ENCODE measurements at places on chromosomes 7 and 10.

DNA sequence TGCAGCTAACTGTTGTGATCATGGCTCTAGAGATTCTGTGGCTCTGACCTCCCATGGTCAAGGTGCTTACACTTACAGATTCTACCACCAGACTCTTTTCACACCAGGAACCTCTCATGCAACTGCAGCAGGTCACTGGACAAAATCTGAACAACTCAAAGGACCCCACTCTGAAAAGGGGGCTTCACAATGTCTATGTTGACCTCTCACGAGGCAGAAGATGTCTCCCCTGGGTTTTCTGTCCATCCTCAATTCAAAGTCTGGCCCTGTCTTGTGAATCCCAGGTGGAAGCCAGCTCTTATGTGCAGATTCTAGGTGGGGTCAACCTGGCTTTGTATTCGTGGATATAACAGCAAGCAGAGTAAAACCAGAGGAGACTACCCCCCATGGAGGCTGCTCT, 118.6 kb upstream of the ZNF479 start:
- no peak for DNase-seq

GRCh38 chr7:98800996-98801395, 68.8 kb downstream of the TMEM130 start:
- no peak for DNase-seq

DNA sequence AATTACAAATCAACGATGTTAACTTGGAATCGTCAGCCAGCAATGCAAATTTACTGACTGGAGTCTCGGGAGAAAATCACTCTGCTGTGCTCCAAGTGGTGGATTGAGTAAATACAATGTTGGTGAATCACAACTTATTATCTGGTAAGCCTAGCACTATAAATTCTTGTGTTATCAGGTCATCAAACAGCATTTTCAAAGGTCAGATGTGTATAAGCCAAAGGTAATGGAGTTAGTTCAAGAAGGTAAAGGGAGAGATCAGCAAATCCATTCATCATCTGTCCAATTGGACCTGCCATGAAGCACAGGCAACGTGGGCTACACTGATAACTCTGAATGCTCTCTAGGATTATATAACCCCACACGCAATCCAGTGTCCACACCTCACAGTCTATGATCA, 13.9 kb downstream of the CUBN start:
- no peak for DNase-seq

DNA sequence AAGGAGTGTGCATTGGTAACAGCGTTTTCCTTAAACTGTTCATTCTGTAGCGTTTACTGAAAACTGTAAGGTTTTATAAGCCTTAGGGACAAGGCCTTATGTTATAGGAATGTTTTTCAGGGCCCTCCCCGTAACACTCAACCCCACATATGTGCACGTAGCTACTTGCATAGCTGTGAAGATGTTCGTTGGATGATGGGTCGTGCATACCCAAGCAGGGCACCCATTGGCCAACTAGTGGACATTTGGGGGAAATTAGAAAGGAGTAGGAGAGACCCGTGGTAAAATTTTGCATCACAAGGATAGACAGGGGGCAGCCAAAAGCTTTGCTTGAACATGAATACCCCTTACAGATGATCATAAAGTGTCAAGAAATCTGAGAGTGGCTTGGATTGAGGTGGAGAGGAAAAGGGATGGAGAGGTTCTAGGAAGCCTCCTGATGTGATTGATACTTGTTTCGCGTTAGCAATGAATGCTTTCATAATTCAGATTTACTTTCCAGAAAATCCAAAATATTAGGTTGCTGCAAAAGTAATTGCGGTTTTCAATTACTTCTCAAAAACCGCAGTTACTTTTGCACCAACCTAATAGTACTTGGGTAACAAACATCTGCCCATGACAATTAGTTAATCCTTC, 878 bp downstream of the SEC61A2 start:
- DNase-seq, result no peak

- no peak for DNase-seq
These were observed 268.0 kb downstream of the PHTF2 start for GRCh38 chr7:78066599-78066998.

DNA sequence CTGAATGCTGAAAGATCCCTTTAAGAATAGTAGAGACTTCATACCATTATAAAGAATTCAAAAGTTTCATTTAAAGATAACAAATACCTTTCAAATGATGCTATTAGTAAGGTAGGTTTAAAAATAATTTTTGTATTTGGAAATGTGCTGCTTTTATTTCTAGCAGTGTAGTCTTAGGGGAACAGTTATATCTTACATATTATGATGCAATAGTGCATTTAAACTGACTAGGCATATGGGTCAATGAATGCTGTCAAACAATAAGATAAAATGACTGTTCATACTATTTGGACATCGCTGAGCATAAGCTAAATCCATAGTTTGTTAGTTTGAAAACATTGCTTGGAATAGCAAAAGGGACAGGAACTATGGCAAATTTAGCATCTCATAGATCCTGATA, 354.8 kb upstream of the SEMA3A start:
- no peak for DNase-seq

DNA sequence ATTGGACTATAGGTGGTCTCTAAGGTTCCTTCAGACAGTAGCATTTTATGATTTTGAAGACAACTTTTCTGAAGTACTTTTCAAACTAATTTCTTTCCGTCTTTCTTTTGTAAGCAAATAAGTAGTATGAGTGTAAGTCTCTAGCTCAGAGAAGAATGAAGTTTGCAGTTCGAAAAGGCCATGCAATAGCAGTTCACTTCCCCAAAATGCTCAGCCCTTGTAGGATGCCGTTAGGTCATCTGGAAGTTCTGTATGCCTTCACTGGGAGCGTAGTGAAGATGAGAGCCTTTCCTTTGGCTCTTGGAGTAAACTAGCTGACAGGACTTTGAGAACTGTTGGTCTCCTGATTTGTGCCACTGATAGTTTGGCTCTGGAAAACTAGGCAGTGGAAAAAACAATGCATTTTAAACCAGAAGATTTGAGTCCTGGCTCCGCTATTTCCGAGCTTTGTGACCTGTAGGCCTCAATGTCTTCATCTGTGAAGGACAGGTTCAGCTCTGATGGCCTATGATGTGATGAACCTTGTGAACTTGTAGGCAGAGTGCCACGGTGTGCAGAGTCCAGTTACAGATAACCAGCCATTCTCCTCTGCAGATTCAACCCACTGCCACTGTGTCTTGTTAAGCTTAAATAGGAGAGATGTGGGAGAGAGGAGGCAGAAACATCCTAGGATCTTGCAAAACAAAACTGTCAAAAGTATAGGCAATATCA, 18.8 kb downstream of the SGPL1 start:
- no peak for DNase-seq

DNA sequence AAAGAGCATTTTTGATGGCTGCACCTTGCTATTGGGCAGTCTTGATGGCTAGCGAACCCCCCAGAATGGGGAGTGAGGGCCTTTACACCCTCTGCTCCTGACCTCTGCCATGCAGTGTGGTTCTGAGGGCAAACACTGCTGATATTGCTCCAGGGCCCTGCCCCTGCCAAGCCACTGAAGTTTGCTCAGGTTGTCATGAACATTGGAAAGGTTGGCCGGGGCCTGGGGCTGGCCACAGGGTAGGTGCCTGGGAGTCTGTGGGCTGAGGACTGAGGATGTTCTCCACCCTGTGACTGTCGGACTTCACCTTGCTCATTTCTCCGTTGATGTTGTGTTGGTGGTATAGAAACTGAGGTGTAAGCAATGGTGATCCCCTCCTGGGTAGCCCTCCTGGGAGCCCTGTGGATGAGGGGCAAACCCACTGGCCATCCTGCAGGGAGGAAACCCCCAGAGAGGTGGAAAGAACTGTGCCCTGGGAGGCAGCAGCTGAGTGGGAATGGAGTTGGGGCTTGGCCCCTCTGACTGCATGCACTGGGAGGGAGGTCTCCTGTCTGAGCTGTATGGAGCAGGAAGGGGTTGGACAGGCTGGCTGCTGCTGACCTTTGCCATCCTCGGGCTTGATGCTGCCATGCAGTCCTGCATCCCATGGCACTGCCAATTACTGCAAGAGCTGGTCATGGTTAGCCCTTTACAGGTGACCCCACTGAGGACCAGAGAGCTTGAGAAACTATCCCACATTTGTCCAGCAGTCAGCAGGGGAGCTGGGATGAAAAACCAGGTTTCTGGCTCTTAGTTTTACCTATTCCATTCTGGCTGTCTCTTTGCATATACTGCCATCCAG, 77.1 kb downstream of the SH2D4B start:
- no peak for DNase-seq

GRCh38 chr7:94642838-94643653, 12.9 kb downstream of the SGCE start:
- DNase-seq, result no peak

GRCh38 chr7:128402356-128402755, 7.4 kb downstream of the IMPDH1 start:
- no peak for DNase-seq

GRCh38 chr10:17506390-17506789, 52.0 kb upstream of the ST8SIA6 start:
- DNase-seq, result no peak

DNA sequence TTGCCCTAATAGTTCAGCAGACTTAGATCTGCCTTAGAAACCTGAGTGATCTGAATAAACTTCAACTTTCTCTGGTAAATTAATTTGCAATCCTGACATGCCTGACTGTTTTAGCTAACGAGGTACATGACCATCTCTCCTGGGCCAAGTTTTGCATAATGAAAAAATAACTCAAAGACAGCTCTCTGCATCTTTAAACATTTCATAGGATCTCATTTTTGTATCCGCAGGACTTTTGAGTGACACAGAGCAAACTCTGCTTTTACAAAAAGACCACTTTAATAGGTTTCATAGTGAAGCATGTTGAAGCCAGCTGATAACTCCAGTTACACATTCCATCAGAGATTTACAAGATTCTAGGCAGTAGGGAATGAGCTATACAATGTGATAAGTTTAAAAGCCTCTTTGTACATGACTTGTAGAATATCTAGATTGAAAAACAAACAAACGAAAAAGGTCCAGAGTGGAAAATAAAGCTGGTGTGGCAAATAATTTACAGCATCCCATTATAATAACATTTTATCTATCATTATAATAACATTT, 2.1 kb downstream of the PRKG1 start:
- no peak for DNase-seq

GRCh38 chr7:44066111-44066460, 719 bp upstream of the PGAM2 start:
- no peak for DNase-seq

DNA sequence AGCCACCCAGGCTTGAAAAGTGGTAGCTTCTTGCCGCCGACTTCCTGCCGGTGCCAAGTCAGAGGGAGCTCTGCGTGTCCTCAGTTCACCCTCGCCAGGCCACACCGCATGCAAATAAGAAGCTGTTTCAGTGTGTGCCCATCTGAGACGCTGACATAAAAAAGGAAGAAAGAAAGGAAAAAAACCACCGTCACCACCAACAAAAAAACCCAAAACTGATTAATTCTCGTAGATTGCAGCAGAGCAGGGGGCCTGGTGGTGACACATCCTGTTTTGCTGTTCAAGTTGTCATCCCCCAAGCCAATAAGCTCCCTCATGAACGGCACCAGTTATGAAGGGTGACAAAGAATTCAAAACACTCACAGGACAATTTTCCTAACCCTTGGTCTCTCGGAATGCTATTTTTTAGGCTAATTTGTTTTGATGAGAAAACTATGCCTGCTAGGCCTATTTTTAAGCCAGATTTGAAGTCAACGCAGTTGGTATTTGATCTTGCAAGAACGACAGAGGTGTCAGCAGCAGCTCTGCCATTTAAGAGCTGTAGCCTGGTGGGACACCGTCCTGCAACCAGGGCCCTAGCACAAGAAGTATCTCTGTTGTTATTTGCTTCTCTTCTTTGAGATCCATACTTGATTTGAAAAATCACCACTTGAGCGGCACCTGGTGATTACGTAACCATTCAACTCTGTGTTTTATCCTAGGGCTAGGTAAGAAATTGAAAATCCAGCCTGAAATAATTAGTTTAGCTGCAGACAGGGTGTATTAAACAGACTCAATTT, 145.6 kb downstream of the PFKFB3 start:
- DNase-seq, result peak; percentile 38

DNA sequence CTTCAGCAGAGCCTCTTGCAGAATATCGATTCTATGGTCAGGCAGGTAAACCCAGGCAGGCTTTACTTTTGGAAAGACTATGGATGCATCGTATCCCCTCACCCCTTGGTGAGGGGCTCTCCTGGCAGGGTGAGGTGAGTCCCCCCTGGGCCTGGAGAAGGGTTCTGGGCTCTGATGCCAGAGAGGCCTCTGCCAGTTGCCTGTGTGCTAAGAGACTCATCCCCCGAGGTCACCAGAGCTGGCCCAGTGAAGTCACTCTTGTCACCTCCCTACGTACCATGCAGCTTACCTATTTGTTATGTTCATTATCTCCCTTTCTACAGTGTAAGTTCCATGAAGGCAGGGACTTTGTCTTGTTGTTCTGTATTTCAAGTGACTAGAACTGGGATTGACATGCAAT, 51.3 kb downstream of the TSPAN15 start:
- no peak for DNase-seq

- DNase-seq, result no peak
These were observed 25.8 kb downstream of the BTRC start for GRCh38 chr10:101379663-101380352.

DNA sequence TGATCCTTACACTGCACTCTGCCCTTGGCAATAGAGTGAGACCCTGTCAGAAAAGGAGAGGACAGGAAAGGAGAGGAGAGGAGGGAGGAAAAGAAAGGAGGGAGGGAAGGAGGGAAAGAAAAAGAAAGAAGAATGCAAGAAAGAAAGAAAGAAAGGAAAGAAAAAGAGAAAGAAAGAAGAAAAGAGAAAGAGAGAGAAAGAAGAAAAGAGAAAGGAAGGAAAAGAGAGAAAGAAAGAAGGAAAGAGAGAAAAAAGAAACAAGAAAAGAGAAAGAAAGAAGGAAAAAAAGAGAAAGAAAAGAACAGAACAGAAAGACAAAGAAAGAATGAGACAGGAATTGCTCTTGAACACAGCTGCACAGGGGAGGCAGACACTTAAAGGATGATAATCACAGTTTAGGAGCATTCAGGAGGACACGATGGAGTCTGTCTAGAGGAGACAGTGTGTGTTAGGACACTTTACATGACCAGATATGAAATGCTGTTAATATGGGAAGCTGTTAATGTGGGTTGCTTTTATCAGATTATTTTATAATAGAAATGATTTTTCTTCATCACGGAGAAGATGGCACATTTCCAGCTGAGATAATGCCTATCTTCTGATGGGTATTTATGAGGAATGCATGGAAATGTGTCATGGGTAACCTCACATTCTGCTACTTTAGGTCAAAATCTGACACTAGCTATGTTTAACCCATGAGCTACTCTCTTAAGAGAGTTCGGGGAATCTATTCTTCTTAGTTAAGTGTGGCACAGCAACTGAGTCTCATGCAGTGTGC, 160.5 kb downstream of the BAMBI start:
- DNase-seq, result no peak

Data from left ventricle myocardium inferior (tissue), 1 donor.